ENCODE measurements at places on chromosomes 16 and 17.
A peak's percentile ranks its signal among the peaks of the same experiment; 100 is the strongest.

- peak; percentile 33 for DNase-seq
Measured at GRCh38 chr17:13346081-13346533, 255.6 kb downstream of the HS3ST3A1 start.

DNA sequence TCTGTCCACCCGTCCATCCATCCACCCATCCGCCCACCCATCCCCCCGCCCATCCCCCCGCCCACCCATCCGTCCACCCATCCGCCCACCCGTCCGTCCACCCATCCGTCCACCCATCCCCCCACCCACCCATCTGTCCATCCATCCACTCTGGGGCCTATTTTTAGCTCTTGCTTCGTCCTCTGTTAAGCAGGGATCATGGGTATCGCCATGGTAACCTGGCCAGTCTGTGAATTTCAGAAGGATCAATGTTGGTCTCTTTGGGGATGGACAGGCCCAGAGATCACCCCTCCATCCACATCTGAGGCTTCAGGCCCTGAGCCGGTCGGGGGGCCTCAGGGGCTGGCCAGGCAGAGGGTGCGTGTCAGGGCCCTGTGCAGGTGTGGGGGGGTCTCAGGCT lies 15.2 kb upstream of the DPEP1 start:
- DNase-seq, result peak; percentile 60

DNA sequence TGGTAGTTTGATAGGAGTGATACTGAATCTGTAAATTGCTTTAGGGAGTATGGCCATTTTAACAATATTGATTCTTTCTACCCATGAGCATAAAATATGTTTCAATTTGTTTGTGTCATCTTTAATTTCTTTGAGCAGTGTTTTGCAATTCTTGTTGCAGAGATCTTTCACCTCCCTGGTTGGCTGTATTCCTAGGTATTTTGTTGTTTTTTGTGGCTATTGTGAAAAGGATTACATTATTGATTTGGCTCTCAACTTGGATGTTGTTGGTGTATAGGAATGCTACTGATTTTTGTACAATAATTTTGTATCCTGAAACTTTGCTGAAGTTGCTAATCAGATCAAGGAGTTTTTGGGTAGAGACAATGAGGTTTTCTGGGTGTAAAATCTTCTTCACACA lies 3.2 kb downstream of the KRTAP9-9 start:
- no peak for DNase-seq

DNA sequence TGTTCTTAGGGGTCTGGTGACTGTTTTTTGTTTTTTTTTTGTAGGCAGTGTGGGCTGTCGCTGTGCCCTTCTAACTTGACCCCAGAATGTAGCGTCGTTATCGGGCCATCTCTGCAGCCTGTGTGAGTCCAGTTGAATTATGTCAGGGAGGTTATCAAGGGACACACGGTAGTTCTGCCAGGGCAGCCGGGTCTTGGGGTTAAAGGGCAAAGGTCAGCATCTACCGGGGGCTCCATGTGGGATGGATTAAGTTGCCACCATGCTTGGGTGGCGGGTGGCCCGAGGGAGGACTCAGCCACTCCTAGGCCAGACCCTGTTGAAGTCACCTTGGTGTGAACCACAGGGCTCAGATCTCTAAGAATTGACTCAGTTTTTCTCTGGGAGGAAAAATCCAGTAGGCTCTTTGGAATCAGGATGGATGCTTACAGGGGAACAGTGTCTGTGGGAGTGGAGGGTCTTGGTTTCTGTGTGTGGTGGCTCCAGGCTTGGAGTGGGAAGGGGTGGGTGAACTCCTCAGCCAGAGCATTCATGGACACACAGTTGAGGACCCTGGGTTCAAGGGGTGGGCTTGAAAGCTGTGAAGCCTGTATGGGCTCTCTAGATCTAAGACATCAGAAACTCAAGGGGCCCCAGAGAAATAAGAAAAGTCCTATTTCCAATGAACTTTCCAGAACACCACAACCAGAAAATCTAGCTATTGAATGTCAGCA lies 191.7 kb downstream of the IRF8 start:
- no peak for DNase-seq

GRCh38 chr17:47978324-47978723 lies 7.4 kb downstream of the CDK5RAP3 start:
- peak; percentile 66 for DNase-seq

- peak; percentile 71 for DNase-seq
Measured at GRCh38 chr16:1363501-1364041, 11.8 kb downstream of the GNPTG start.

- peak; percentile 74 for DNase-seq
Measured at GRCh38 chr17:1275962-1276736, 3.3 kb upstream of the TRARG1 start.

DNA sequence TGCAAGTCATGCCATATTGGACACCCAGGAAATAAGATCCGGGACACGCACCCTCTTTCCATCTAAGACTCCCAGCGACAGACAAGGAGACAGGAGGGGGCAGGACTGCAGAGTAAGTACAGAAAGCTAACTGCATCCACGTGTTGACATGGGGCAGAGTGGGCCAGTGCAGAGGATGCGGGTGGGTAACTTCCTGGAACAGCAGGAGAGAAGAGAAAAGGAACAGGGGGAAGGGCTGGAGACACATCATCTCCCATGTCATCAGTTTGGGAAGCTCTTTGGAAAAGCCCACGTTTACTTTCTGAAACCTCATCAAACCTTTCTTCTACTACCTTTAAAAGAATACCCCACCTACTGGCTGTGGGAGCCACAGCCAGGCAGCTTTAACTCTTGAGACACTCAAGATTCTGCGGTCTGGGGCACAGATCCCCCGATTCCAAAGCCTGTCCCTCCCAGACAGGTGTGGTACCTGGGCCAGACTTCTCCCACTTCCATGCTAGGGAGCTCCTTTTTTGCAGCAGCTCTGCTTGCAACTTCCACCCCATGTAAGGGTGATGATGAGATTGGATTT lies 273.5 kb upstream of the RPL38 start:
- no peak for DNase-seq

DNA sequence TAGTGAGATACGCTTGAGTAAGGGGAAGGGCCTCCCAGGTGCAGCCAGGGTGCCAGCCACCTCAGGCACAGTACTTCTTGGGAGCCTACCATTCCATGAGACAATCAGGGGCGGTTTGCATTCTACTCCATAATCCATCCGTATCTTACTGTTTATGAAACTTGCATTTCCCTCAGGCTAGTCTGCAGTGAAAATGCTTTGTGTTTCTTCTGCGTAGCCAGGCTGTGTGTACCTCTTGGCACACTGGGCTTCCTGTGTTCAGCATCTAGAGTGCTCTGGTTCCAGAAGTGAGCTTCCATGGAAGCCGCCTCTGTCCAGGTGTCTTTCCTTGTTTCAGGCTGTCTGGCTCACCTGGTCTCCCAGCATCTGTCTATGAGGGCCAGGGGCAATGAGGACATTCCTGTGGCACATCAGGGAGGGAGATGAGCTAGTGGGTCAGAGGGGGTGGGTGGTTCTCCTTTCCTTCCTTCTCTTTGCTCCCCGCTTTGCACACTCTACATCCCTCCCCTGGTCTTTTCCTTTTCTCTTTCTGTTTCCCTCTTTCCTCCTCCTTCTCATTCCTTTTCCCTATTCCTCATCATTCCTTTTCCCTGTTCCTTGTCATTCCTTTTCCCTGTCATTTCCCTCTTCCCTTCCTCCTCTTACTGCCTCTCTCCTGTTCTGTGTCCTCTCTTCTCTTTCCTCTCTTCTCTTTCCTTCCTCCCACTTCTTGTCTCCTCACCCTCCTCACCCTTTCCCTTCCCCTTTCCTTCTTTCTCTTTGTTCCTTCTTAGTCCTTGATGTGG lies 386.5 kb downstream of the CPPED1 start:
- no peak for DNase-seq

GRCh38 chr17:39573447-39574298 lies 34.0 kb downstream of the NEUROD2 start:
- DNase-seq, result peak; percentile 95

DNA sequence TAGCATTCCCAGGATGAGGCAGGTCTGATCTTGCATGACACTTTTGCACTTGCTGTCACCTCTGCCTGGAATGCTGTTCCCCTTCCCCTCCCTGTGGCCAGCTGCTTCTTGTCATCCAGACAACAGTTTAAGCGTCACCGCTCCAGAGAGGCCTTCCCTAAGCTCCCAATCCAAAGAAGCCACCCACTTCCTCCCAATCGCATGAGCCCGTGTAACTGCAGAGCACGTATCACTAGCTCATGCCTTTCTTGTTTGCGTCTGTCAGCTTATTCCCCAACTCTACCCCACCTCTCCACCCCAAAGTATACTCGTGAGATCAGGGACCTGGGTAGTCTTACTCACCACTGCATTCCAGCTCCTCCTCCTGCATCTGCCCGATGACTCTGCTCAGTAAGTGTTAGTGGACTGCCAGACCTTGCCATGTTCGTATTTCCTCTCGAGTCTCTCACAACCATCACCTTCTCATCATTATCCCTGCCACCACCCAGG lies 92.8 kb downstream of the GAS7 start:
- no peak for DNase-seq

GRCh38 chr16:74169687-74170376 lies 126.8 kb upstream of the PSMD7 start:
- DNase-seq, result no peak

GRCh38 chr17:67999291-67999911 lies 3.1 kb upstream of the C17orf58 start:
- no peak for DNase-seq

All from H54 (cell line).